ENCODE measurements at places on chromosomes 6 and 20.

- no peak for DNase-seq
Observed at GRCh38 chr20:14712302-14712739, 374.9 kb upstream of the FLRT3 start.

- DNase-seq = no peak
Observed at GRCh38 chr20:52422574-52423336, 231.2 kb upstream of the ZFP64 start.

DNA sequence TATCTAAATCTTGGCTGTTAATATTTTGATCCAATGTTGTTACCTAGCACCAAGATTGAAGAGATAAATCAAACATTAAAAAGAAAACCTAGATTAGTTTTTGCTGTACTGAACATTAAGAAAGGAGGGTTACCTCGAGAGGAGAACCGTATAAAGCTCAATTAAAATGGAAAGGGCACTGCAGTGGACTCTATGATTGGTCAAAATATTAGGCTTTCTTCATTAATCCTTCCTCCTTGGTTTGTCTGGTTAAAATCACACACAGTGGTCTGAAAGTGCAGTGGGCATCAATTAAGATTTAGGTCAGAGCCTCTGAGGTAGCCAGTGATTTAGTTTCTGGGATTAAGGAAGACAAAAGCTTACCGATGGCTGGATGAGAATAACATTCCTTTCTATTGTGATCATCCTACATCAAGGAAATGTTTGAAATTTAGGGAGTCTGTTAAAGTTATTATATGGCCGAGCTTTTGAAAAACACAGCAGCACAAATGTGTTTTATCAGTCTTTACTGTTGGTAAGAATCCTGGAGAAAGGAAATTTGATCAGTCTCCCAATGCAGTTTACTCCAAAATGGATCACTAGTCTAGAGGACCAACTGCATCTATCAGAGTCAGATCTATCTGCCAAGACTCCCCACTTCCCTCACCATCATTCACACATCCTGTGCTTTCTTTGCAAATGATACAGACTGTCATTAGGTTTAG, 134.6 kb upstream of the NEDD9 start:
- no peak for DNase-seq

- DNase-seq = no peak
Observed at GRCh38 chr6:52788478-52788877, 15.1 kb downstream of the GSTA1 start.

- DNase-seq = no peak
Observed at GRCh38 chr20:1636621-1637020, 16.8 kb upstream of the SIRPB1 start.

GRCh38 chr20:13900496-13900895, 89.9 kb downstream of the SEL1L2 start:
- DNase-seq = no peak

DNA sequence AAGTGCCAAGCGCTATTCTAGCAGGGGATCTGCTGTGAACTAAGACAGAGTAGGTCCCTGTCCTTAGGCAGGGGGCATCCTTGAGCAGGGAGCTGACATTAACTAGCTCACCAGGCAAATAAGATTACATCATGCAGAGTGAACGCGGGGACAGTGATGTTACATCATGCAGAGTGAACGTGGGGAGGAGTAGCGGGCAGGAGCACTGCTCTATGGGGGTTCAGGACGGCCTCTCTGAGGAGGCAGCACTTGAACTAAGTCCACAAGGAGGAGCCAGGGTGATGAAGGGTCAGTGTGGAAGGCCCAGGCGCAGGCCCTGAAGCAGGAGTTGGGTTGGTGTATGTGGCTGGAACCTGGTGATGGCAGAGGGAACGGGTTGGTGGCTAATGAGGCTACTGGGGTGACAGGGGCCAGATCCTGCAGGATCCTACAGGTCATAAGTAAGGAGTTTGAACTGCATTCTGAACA, 38.7 kb downstream of the KAT14 start:
- no peak for DNase-seq

GRCh38 chr6:29524444-29525310, 34.9 kb downstream of the UBD start:
- no peak for DNase-seq

- no peak for DNase-seq
Observed at GRCh38 chr6:10190042-10190441, 224.8 kb downstream of the TFAP2A start.

GRCh38 chr6:12459945-12460661, 169.9 kb downstream of the EDN1 start:
- no peak for DNase-seq

- no peak for DNase-seq
Observed at GRCh38 chr6:54574671-54575070, 266.4 kb downstream of the TINAG start.

DNA sequence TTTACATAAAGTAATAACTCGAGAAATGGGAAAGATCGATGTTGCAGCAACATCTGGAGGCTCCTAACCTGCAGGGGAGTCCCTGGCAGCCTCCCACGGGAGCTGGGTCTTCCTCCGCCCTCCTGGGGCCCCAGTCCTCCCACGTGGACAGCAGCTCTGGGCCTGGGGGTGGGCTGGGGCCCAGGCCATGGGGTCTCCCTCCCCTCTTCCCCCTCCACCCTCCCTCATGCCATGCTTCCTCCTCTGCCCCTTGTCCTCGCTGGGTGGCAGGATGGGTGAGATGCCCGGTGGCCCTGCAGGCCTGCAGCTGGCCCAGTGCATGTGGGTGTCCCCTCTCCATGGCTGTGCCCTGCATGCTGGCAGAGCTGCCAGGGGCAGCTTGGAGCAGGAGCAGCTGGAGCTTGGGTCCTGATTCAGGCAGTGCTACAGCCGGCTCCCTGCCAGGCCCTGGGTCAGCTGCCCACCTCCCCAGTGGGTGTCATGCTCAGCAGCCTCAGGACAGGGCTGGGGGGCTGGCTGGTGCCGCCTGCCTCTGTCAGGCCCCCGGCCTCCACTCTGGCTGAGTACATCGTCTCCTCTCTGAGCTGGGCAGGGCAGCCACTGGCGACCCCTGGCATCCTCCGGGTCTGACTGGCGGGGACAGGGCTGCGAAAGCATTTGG, 48.9 kb upstream of the BHLHE23 start:
- no peak for DNase-seq

DNA sequence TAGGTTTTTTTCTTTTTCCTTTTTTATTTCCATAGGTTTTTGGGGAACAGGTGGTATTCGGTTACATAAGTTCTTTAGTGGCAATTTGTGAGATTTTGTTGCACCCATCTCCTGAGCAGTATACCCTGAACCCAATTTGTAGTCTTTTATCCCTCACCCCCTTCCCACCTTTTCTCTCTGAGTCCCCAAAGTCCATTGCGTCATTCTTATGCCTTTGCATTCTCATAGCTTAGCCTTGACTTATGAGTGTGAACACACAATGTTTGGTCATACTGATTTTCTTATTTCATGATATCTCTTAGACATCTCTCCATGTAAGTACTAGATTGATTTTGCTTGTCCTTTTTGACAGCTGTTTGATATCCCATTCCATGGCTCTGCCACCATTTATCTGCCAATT, 27.2 kb downstream of the TGM3 start:
- DNase-seq = no peak

DNA sequence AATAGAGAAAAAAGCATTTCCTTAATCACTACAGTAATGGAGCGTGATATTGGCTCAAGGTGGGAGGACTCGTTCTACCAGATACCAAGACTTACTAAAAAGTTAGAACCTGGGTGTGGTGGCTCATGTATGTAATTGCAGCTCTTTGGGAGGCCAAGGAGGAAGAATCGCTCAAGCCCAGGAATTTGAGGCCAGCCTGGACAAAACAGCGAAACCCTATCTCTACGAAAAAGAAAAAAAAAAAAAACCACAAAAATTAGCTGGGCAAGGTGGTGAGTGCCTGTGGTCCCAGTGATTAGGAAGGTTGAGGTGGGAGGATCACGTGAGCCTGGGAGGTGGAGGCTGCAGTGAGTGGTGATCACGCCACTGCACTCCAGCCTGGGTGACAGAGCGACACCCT, 24.0 kb upstream of the ATRN start:
- no peak for DNase-seq

GRCh38 chr6:150236544-150236943, 93.7 kb downstream of the PPP1R14C start:
- DNase-seq = no peak

GRCh38 chr6:157312757-157313156, 10.6 kb downstream of the TMEM242 start:
- DNase-seq = no peak

DNA sequence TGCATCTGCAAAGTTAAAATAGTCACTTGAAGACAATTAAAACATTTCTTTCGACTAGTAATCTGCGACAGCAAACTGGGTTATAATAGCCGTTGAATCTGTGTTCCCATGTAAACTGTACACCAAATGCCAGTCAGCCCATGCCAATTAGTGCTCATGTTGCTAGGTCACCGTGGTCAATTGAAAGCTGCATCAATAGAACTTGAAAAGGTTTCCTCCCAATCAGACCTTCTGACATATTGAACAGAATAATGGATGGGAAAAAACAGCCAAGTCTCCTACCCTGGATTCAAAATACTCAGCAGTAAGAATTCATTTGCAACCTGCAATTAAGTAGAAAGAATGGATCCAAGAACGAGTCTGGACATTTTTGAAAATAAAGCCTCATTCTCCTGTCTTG, 11.2 kb downstream of the NKX2-4 start:
- no peak for DNase-seq

DNA sequence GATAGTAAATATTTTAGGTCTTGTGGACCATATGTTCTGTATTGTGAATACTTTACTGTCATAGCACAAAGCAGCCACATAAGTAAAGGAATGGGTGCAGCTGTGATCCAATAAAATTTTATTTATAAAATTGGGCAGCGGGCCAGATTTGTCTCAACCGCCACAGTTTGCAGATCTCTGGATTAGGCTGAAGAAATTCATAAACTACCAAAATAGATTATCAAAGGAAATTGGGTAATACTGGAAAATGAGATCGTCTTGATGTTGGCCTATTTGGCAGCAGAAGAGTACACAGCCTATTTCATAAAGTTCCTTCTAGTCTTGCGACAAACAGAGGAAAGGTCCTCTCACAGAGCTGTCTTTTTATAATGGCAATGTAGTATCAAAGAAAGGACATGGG, 69.8 kb downstream of the DZANK1 start:
- no peak for DNase-seq

- DNase-seq = no peak
Observed at GRCh38 chr6:11069760-11070159, 23.9 kb upstream of the SMIM13 start.

- no peak for DNase-seq
Observed at GRCh38 chr6:2208468-2208867, 36.9 kb downstream of the GMDS start.

- DNase-seq = peak; percentile 87
Observed at GRCh38 chr20:37192137-37192854, 12.9 kb upstream of the MROH8 start.

DNA sequence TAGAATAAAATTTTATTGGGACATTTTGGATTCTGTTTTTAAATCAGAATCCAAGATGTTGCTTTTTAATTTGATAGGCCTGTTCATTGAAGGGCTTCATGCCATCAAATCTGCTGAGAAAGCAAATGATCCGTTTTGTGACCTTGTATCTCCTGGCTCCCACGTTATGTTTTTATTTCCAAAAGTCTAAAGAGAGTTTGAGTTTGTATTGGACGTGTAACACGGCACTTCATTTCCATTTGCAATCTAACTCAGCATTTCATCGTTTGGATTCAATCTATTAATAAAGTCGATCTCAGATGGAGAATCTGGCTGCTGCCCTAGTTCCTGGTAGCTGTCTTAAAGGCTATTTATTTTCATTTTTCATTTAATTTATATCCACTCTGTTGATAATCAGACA, 17.0 kb downstream of the KIF25 start:
- no peak for DNase-seq

DNA sequence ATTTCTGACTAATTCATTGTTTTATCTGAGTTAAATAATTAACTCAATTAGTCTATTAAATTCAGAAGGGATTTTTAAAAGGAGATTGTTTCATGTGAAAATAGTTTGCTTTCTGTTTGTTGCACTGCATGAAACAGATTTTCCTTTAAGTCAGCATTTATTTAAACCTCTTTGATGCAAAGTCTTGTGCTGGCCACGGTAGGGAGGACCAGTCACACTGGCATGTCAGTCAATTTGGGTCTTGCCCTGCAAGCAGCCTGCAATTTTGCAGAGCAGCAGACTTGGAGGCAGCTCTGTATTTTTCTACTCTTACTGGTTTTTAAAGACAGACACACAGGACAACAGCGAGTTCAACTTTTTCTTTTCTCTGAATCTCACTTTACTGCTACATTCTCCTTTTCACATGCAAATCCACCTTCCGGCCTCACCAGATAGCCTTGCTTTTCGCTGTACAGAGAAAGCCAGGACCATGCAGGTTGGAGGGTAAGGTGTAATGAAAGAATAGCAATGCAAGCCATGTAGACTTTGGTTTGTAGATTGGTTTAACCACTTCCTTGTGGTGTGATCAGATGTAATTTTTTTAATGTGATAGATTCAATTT, 689.9 kb upstream of the AGPAT4 start:
- no peak for DNase-seq

GRCh38 chr6:134092449-134092848, 40.0 kb upstream of the SLC2A12 start:
- DNase-seq = no peak

DNA sequence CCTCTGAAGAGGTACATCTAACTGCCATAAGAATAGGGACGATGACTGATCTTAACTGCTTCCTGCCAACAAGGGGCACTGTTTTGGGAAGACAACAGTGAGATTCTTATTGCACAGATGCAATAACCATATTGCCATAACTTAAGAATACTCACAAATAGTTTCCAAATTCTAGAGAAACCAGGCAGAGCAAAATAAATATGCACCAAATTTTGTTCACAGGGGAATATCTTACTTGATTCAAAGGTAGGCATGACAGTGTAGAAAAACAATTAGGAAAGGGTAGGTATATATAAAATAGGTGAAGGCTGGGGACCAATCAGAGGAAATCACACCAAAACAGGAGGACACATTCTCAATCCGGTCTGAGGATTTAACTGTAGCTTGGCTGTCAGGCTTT, 49.9 kb upstream of the CST7 start:
- DNase-seq = no peak

- DNase-seq = no peak
Observed at GRCh38 chr20:13142143-13142542, 78.9 kb upstream of the ISM1 start.

- no peak for DNase-seq
Observed at GRCh38 chr6:140897804-140898573, 1234.7 kb upstream of the GJE1 start.

DNA sequence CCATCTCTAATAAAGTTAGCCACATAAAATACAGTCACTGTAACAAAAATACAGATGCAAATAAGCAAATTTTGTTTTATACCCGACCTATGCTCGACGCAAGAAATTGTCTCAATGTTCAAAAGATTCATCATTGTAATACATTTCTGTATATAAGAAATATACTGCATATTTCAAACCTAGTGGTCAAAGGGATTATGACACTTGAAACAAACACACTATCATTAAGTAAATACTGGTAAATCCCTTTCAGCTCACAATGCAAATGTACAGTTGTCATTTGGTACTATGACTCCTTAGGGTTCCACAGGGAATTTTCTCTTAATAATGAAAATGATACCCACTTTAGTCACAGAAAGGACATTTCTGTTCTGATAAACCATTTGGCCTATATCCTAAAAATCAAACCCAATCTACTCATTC, 2.2 kb downstream of the HIVEP2 start:
- DNase-seq = no peak

- DNase-seq = no peak
Observed at GRCh38 chr20:11221046-11221445, 547.2 kb upstream of the JAG1 start.

GRCh38 chr20:17859002-17859615, 109.5 kb downstream of the SNX5 start:
- no peak for DNase-seq
